ENCODE measurements at places on chromosomes 13 and 19.
A peak's percentile ranks its signal among the peaks of the same experiment; 100 is the strongest.

GRCh38 chr19:1122972-1123363 lies 19.2 kb downstream of the GPX4 start:
- no peak for DNase-seq

- DNase-seq = no peak
Measured at GRCh38 chr13:30364876-30365275, 57.4 kb upstream of the UBE2L5 start.

GRCh38 chr19:54485851-54486250 lies 12.8 kb upstream of the CDC42EP5 start:
- DNase-seq = no peak

- DNase-seq = no peak
Measured at GRCh38 chr19:7109678-7110289, 40.3 kb downstream of the ZNF557 start.

GRCh38 chr19:38759590-38760003 lies 13.7 kb downstream of the LGALS7 start:
- DNase-seq = no peak

GRCh38 chr19:8610041-8610935 lies at the start of gene ADAMTS10:
Gene ADAMTS10, minus strand, starts transcription at chr19:8610715. Its CDS starts 5,005 bp downstream, at chr19:8605710.
- no peak for DNase-seq

- no peak for DNase-seq
Measured at GRCh38 chr13:70666883-70667556, 558.8 kb upstream of the KLHL1 start.

GRCh38 chr19:43667876-43668405 lies 2.0 kb downstream of the PLAUR start:
- no peak for DNase-seq

GRCh38 chr19:3608079-3608641 lies 1.5 kb upstream of the TBXA2R start:
- no peak for DNase-seq

GRCh38 chr19:47475465-47475864 lies 3.8 kb upstream of the SLC8A2 start:
- no peak for DNase-seq

- no peak for DNase-seq
Measured at GRCh38 chr13:44718467-44718866, 142.3 kb upstream of the TSC22D1 start.

GRCh38 chr13:81116461-81117282 lies 775.7 kb upstream of the SPRY2 start:
- no peak for DNase-seq

DNA sequence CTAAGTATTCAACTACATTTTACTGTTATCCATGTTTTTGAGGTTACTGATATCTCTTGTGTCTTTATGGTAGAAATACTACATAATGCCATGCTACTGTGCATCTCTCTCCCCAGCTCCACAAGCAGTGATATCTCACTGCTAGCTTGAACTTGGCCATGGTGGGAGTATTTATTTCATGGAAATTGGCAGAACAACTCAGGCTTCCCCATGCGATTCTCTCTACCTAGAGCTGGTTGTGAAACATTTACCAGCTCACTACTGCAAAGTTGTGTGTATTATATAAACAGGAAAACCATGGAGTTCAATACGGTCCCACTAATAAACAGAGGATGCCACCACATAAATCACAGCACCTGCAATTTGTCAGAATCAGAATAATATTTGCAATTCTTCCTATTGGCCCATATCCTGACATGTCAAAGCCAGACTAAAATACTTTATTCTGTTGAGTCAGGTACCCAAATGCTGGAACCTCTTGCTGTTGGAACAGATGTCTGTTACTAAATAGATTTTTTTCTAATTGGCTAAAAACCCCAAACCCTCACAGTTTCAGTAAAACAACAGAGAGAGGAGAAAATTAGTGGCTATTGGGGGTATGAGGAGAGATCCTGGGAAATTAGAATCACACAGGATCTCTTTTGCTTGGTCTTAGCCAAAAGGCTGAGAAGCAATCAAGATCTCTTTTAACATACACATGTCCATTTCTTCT lies 91.4 kb upstream of the SLC10A2 start:
- DNase-seq = no peak

GRCh38 chr13:59409634-59410200 lies 754.0 kb downstream of the DIAPH3 start:
- DNase-seq = no peak

DNA sequence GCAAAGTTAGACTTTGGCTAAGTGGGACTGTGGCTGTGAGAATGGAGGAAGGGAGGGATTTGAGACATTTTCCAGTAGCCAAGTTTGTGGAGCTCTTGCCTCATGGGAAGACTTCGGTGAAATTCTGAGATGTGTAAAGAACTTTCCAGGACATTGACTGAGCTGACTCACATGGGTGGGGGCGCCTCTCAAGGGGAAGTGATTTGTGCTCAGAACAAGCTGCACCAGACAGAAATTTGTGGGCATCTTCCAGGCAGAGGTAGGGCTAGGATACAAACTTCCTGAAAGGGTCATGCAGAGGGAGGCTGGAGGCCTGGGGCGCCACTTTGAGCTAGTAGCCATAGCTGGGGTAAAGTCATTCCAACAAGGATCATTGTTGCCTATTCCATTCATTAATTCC lies 9.8 kb upstream of the SIGLEC10 start:
- DNase-seq = no peak

- DNase-seq = no peak
Measured at GRCh38 chr13:51001335-51001734, 91.7 kb downstream of the RNASEH2B start.

- DNase-seq = peak; percentile 38
Measured at GRCh38 chr13:98216135-98216565, 39.1 kb upstream of the RNF113B start.

DNA sequence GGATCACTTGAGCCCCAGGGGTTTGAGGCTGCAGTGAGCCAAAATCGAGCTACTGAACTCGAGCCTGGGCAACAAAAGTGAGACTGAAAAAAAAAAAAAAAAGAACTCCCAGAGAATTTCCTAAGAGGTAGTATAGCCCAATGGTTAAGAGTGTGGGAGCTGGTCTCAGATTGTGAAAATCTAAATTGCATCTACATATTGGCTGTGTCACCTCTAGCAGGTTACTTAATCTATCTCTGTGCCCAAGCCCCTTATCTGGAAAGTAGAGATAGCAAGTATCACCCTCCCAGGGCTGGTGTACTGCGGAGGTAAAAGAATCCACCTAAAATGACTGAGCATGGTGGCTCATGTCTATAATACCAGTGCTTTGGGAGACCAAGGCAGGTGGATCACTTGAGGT lies 3.7 kb upstream of the PLAUR start:
- DNase-seq = no peak

DNA sequence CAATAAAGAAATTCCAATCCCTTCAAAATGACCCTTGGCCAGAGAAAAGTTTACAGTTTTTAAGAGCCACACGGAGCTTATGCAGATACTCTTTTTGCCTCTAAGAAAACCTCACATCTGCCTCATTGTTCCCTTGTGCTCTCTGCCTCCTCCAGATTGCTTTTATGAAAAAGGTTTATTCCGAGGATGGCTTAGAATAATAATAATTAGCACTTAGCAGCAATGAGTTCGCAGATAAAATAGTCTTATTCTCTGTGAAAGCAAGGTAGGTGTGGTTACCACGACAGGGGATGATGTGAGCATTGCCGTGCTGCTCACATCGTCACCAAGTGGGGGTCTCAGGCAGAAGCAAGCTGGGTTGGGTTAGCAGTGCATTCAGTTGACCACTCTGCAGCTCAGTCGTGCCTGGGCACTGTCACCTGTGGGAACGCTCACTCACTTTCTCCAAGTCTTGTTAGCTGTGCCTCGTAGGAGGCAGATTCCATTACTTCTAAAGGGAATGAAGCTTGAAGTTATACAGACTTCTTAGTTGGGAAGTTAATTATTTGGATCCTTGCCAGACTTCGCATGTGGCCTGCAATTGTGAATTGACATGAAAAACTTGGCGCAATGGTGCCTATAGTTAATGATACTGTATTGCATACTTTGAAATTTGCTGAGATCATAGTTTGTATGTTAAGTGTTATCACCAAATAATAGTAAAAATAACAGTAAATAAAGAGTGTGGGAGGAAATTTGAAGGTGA lies 157.2 kb downstream of the MYO16 start:
- no peak for DNase-seq

- DNase-seq = peak; percentile 36
Measured at GRCh38 chr13:75656425-75656989, 20.4 kb downstream of the LMO7 start.

DNA sequence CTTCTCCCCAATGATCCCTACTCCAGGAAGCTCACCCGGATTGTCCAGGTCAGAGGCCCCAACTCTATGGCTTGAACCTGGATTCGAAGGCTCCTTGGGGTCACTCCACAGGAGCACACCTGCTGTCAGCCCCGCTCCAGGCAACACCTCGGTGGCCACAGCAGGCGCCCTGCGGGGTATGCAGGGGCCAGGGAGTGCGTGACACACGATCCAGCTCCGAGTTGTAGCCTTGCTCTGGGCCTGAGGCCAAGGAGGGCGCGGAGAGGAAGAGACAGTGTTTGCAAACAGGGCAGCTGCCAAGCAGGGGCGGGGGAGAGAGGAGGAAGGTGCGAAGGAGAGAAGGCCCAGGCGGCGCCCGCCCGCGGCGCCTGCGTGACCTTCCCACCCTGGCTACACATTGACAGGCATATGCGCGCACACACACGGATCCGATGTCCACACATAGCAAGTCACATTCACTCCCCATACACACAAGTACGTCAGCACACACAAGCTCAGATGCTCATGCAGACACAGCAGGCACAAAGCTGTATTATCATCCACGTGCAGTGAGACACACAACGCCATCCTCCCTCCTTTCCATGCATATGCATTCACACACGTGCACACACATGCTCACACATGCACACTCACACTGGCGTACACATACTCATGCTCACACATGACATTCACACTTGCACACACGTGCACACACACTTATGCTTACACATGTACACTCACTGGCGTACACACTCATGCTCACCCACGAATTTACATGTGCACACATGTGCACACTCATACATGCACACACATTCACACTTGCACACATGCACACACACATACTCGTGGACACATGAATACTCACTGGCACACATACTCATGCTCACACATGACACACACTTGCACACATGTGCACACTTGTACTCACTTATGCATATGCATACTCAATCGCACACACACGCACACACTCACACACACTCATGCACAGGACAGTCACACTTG lies 10.4 kb downstream of the SBK2 start:
- DNase-seq = peak; percentile 71

- DNase-seq = no peak
Measured at GRCh38 chr19:32396046-32396652, 9.4 kb upstream of the DPY19L3 start.

DNA sequence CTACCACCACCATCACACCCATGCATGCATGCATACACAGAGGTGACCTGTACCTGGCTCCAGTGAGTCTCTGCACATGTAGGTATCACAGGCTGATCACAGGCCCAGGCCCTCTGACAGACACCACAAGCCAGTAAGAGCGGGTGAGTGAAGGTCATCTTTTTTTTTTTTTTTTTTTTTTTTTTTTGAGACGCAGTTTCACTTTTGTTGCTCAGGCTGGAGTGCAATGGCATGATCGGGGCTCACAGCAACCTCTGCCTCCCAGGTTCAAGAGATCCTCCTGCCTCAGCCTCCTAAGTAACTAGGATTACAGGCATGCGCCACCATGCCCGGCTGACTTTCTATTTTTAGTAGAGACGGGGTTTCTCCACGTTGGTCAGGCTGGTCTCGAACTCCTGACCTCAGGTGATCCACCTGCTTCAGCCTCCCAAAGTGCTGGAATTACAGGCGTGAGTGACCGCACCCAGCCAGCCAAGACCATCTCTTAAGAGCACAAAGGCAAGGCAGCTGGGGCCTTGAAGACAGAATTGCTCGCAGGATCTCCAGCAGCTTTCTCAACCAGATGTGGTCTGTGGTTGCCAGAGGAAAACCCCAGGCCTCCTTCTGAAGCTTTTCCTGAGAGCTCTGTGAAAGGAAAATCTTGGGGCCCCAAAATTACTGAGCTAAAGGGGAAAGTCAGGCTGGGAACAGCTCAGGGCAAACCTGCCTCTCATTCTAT lies 3.2 kb upstream of the NKG7 start:
- no peak for DNase-seq
